Amygdala (tissue), 56 donors: ENCODE measurements at places on chromosomes 4 and X.

DNA sequence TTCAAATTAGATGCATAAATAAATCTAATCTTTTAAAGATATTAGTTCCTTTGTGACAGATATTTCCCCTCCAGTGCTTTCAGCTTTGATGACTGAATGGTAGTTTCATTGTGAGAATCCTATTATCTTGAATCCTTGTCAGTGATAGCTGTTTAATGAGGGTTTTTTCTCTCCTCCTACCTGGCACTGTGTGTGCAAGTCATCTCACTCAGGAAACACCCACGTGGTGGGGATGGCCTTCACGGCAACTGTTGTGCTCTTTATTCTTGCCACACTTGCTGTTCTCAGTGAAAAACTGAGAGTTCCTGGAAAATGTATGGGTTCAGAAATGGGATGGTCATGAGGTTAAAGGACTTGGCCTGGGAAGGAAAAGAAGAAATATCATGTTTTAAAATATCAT, 129.9 kb downstream of the SPRY1 start:
- no peak for DNase-seq

DNA sequence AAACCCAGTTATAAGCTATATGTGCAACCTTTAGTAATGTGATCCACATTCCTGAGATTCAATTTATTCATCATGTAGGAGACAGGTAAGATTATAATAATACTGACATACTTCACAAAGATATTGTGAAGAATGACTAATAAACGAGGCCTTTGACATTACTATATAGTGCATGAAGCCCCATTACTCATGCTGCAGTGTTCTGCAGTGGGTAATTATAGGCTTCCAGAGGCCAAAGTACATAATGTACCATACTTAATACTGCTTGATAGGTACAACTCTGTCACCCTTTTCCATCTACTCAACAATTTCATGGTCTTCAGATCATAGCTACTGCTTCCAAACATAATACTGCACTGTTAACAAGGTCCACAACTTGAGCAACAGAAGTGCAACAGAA, 68.9 kb downstream of the COL25A1 start:
- DNase-seq = no peak

DNA sequence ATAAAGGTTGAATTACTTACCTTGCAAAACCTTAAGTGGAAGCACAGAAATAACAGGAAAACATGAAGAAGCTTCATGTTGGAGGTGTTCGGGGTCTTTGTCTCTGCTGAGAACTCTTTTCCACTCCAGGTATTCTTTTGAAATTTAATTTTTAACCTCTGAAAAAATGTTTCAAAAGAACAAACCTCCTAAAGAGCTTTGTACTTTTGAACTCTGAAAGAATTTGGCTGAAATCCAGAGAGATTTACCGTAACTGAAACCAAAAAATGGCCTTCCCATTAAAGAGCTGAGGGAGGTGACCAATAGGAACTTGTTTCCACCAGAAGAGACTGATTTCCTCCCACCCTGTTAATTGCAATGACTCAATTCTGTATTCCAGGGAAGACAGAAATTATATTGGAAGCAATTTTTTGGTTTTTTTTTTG, at the start of gene CFI:
Gene CFI, minus strand, starts transcription at position 105 of the 425 bp plus-strand sequence. Its CDS starts 28 bp downstream, at position 77.
- no peak for DNase-seq

- no peak for DNase-seq
Observed at GRCh38 chr4:39514888-39515401, 12.3 kb downstream of the UGDH start.

DNA sequence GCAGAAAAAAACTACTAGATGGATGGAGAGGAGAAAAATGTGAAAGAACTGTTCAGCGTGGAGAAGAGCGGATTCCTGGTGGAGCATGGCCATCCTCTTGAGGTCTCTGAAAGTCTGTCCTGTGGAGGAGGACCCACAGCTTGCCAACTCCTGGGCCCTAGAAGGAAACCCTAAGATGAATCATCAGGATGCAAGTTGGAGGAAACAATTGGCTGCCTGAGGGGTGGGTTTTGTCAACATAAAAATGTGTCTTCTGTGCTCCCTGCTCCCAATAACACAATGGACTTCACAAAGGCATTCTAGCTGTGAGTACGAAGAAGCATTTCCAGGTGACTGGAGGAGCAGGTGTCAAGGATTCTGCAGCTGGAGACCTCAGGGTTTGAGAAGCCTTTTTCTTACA, 37.2 kb downstream of the CNGA2 start:
- DNase-seq = no peak

DNA sequence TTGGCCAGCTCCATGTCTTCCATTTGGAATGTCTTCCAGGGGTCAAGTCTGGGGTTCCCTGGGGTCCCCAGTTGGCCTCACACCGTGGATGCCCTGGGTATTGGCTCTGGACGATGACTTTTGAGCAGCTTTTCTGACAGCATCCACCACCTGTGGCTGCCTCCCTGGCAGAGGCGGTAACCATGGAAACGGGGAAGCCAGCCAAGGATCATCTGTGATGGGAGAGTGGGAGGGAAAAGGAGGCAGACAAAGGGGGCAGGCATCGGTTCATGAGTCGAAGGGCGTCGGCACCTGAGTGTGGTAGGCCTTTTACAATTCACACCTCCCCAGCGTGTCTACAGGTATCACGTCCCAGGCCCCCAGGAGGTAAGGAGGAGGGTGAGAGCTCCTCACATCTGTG, 152.2 kb downstream of the ASMT start:
- DNase-seq = peak; percentile 1

- DNase-seq = no peak
Observed at GRCh38 chrX:46579250-46579649, 5.7 kb downstream of the CHST7 start.

DNA sequence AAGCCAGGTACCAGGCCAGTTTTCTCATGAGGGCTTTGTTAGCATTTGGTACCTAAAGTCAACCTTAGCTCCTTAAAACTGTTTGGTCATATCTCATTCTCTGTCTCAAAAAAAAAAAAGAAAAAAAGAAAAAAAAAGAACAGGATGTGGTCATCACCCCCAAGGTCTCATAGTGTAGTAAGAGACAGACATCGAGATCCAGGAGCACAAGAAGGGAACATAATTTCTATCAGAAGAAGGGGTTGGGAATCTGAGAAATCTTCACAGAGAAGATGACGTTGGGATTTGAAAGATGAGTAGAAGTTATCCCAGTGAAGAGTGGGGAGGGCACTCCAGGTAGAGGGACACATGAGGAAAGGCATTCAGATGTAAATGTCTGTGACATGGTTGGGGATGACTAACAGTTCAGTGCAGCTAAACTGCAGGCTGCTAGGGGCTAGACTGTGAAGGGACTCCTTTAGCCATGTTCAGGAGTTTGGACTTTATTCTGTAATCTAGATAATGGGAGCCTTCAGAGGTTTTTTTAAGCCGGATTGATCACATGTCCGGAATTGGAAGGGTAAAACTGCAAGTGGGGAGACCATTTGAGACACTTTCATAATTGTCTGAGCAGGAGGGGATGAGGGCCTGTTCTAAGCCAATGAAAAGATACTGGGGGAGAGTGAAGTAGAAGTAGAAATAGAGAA, 26.9 kb upstream of the GJB1 start:
- no peak for DNase-seq

GRCh38 chrX:14274691-14275090, 245.0 kb upstream of the GEMIN8 start:
- DNase-seq = no peak

DNA sequence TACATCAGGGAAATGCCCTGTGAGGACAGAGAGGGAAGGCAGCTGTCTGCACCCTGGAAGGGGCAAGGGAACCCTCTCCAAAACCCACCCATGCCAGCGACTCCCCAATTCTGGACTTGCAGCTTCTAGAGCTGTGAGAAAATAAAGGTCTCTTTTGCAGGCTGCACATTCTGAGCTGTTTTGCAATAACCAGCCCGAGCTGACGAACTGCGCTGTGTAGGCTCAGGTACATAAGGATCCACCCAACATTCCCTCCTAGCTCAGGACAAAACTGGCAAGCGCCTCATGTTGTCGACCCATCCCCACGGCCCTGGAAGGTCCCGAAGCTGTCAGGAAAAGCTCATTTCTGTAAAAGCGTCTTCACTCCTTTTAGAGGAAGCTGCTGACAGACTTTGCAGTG, 271.8 kb downstream of the CRLF2 start:
- DNase-seq = no peak

GRCh38 chr4:1172228-1172851, at the start of gene SPON2:
Gene SPON2, minus strand, starts transcription at chr4:1172583.
- no peak for DNase-seq

DNA sequence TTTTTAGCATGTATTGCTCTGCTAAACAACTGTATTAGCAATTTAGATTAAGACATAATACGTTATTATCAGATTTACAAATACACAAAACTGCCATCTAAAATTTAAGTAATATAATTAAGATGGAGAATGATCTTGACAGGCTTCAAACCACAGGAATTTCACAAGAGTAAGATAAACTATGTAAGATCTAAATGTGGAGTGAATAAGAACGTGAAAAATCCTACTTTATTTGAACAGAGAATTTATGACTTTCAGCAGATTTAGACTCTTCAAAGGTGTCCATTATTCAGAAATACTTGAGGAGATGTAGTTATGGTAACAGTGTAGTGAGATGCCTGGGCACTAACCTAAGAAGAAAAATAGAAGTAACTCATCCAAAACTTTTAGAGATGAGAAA, 73.2 kb downstream of the SLC4A4 start:
- DNase-seq = no peak

DNA sequence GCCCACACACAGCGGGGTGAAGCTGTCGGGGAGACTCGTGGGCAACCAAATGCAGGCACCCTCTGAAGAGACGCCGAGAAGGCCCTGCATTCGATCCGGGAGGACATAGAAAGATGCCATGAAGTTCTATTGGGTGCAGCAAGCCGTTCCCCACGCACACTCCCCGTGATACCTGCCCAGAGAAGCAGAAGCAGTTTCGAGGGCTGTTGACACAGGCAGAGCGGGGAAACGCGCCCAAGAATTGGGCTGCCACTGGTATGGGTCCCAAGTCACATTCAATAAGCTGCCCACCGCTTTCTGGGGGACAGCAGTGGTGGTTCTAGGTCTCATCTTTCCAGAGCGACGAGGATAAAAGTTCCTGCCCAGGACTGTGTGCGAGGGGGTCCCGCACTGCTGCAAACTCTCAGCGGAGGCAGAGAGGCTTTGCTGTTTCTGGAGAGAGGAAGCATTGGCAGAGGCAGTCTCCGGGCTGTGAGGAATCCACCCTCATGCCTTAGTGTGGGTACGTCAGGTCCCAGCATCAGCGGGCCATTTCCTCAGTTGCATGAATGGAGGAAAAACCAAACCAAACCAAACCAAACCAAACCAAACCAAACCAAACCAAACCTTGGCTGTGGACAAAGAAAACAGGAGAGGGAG, 10.1 kb downstream of the PITX2 start:
- DNase-seq = no peak

GRCh38 chr4:13544606-13545393, 492 bp upstream of the NKX3-2 start:
- no peak for DNase-seq

DNA sequence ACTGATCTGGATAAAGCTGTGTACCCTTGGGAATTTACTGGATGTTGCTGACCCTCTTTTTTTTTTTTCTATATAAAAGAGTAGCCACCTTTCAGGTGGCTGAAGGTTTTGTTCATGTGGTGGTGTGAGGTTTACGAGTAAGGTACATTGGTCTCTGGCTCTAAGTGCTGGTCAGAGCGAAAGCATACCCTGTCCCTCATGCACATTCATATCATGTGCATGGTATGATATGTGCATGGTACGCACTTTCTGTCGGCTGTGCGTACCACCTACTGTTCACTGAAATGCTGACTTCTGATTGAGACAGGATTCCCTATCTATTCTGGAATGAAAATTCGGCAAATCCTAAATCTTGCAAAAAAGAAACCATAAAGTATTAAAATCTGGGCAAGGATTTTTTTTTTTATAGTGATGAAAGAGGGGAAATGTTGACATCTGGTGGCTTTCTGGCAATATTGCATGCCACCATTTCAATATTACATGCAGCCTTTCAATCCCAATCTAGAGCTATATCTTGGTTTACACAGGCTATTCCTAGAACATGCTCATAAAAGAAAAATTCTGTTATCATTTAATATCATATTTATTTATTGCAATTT, 32.8 kb downstream of the FAM149A start:
- DNase-seq = no peak
